ENCODE measurements at places on chromosomes 12 and 14.

DNA sequence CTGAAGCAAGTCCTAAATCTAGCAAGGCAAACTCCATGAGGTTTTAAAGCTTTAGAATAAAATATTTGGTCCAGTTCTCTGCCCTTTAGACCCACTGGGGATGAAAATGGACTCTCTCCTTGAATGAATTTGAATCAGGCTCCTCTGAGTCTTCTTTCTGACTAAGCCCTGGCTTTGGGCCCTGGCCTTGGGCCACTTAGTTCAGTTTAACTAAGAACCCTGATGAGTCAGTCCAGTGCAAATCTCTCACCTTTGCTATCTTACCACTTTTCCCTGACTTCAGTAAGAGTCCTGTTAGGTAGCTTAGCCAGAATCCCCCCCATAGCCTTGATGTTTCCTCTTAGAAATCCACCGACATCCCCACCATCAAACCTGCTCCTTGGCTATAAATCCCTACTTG is 427.5 kb downstream of the SNAPC1 start:
- DNase-seq = no peak

DNA sequence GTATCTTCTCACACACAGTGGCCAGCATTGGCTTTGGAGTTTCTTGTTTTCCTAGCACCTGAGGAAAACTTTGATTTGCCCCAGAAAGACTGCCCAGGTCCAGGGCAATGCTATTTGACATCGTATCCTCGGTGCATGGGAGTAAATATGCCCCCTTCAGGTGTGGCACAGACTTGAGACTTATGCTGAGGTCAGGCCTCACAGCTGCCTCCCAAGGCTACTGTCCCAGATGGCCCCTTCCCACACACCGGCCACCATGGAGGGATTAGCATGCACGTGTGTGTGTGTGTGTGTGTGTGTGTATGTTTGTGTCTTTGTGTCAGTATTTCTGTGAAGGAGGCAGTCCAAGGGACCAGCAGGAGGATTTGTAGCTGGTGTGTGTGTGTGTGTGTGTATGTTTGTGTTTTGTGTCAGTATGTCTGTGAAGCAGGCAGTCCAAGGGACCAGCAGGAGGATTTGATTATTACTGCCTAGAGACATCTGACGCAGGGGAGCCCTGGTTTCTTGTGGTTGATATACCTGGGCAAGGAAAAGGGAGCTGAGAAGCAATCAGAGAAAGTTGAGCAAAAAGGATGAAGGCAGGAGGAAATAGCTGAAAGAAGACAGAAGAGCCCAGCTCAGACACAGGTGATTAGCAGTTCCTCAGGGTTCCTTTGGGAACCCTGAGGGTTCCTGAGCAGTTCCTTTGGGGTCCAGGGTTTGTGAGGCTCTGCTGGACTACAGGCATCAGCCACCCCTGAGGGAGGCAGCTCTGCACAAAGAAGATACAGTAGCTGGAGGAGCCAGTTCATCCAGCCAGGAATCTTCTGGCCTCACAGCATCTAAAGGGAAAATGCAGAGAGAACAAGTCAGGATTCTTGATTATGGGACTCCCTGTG is 42.2 kb downstream of the COX16 start:
- DNase-seq = no peak

GRCh38 chr14:54629635-54630360 is 62.9 kb downstream of the SAMD4A start:
- DNase-seq = no peak

GRCh38 chr12:131591714-131592709 is 118.9 kb upstream of the SFSWAP start:
- no peak for DNase-seq

Data from NCI-H187 (cell line).